DMS 273 treated with DMSO at 0.1 percent for 48 hours (cell line): ENCODE measurements at places on chromosomes 16 and 17.

- no peak for DNase-seq
Observed at GRCh38 chr16:86580063-86580790, 1.9 kb downstream of the FOXL1 start.

DNA sequence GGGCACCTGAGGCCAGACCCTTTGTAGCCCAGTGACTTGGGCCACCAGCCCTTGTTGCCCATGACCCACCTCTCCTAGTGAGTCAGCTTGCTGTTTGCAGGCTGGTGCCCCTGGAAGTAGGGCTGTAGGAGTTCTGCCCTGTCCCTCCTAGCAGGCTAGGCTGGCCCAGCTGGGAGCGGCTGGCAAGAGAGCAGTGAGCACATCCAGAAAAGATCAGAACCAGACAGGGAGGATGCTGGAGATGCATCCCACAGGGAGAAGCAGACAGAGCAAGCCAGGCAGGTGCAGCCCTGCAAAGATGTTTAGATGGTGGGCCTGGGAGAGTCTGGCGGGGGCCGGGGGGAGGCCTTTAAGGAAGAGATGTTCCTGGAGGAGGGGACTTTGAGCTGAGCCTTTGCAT is 2.4 kb downstream of the SLC5A10 start:
- no peak for DNase-seq

- no peak for DNase-seq
Observed at GRCh38 chr16:65111306-65111705, 10.6 kb downstream of the CDH11 start.

DNA sequence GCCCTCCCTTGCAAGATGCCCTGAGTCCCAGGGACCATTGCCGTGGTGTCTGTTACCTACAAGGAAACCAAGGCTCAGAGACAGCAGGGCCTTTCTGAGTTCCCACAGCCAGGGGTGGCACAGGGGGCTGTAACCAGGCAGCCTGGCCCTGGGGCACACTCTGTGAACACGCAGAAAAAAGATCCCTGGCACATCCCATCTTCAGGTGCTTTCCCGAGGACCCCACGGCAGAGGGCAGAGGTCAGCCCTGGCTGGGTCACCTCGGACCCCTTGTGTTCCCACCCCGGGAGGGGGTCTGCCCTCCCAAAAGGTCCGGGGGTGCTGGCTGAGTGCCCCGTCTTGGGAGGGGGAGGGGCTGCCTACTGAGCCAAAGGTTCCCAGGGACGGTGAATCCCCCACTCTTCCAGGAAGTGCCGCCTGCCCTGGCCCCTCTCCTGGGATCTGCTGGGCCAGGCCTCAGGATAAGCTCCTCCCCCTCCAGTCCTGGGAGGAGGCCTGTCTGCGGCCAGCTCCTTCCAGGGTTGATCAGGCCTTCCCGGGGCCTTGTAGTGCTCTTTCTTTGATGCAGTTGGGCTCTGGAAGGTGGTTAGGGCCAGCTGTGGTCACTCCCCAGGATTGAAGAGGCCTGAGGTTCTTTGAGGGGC is 8.1 kb downstream of the GLIS2 start:
- no peak for DNase-seq

DNA sequence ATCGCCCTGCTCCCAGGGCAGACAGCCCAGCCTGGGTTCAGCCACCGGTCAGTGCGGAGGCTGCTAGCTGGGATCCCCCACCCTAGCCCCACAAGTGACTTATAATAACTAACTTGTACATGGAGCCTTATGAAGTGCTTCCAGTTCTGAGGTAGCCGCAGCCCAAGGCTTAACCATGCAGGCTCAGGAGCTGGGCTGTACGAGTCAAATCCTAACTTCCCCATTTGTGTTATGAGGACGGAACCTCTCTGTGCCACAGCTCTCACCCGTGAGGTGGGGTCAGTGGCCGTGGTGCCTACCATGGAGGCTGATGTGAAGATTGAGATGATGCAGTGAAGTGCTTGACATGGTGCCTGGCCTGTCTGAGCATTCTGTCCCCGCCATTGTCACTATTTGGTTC is 27.8 kb upstream of the GOSR2 start:
- no peak for DNase-seq
